ENCODE measurements at places on chromosomes 5 and 9.
A peak's percentile ranks its signal among the peaks of the same experiment; 100 is the strongest.

DNA sequence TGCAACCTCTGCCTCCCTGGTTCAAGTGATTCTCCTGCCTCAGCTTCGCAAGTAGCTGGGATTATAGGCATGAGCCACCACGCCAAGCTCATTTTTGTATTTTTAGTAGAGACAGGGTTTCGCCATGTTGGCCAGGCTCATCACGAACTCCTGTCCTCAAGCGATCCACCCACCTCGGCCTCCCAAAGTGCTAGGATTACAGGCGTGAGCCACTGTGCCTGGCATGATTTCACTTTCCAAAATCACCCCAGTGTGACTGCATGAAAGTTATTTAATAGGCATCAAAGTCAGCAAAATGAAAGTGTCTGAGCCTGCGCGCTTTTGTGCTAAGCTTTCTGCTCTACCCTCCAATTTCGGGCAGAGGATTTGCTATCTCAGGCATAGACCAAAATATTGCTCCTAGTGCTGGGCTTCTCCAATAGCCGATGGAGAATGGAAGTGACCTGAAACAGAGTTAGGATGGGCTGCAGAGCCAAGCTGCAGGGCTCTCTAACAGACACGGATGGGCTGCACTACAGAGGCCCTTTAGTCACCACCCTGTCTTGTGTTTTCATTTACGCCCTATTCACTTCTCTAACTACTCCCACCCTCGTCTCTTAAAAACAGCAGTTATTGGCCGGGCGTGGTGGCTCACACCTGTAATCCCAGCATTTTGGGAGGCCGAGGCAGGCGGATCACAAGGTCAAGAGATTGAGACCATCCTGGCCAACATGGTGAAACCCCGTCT is 44.3 kb downstream of the RETREG1 start:
- DNase-seq: no peak

DNA sequence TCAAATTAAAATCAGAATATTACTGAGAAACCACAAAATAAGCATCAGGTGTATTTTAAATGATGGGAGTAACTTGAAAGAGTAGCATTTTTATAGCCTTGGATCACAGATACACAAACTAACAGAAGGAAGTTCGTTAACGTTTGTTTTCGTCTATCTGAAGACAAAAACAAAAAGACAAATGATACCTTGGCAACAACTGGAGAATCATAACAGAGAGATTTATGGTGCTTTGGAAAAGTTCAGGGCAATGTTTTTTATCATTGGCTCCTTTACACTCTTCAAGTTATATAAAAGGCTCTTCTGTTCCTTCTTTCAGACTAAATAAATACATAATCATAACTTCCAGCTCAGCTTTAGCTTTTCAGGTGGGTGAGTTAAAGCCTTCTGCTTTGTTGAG is 128.1 kb upstream of the VLDLR start:
- DNase-seq: no peak

DNA sequence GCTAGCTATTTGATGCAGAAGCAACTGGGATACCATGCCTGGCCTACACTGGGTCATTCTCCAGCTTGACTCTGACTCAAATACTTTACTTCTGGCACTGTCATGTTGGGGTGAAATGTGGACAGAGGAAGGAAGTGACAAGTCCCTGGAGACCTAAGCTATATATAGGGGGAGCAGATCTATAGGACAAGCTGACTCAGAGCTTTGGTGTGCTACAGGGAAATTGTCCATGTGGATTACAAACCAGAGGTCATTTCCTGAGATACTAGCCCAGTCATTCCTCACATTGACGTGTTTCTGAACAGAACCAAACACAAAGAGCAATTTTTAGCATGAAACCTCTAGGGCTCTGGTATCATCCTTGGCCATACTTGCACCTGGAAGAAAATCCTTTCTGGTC is 531.6 kb upstream of the CLINT1 start:
- no peak for DNase-seq

GRCh38 chr5:12805165-12805698 is 901.0 kb upstream of the CTNND2 start:
- DNase-seq: peak; percentile 46

- DNase-seq: no peak
These were observed 926.3 kb downstream of the TLE4 start for GRCh38 chr9:80498001-80498555.

DNA sequence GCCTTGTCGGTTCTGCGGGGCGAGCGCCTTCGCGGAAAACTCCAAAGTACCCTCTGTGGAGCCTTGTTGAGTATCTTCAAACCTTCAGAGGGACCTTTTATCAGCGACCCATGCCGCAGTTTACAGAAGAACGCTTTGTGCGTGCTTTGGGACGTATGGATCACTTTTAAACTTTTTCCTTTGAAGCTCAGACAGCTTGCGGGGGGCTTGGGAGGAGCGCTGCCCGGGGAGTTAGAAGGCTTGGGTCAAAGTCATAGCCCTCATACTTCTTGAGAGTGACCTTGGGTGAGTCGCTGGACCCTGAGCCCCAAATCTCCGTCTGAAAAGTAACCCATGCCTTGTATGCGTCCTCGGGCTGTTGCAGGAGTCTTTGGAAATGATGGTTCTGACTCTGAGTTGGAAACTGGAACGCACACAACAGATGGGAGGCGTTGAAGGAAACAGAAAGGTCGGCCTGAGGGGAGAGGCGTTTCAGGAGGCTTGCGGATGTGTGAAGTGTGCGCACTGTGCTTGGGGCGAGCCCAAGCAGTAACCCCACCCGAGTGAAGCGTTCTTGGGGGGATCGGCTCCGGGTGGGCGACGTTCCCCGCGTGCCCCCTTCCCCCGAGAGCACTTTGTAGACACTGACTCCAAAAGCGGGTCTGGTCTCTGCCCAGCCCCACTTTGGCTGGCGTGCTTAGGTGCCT is 661 bp upstream of the SLC25A51 start:
- no peak for DNase-seq

DNA sequence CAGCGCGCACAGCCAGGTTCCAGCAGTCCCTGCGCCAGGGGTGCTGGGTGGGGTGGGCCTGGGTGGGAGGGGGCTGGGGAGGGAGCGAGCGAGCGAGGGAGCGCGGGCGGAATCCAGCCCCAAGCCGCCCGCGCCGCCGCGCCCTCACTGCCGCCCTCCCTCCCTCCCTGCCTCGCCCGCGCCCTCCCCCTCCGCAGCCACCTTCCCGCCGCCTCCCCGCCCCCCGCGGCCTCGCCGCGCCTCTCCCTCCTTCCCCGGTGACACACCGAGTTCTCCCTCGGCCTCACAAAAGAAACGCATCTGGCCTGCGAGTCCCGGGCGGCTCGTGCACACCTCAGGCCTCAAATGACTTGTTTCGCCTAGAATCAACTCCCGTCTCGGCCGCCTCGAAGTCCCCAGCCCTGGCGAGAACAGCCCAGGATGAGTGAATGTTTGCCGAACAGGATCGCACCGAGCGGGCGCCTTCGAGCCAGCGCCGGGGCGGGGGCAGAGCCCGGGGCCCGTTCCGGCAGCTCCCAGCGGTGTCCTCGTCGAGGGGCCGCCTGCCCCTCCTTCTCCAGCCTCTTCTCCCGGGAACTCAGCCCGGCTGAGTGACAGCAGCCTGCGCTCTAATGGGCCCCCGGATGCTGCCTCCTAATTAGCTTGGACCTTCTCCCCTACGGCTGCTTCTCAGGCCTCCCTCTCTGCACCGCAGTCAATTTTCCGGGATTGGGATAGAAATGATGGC is 371 bp upstream of the PITX1 start:
- DNase-seq: peak; percentile 48

DNA sequence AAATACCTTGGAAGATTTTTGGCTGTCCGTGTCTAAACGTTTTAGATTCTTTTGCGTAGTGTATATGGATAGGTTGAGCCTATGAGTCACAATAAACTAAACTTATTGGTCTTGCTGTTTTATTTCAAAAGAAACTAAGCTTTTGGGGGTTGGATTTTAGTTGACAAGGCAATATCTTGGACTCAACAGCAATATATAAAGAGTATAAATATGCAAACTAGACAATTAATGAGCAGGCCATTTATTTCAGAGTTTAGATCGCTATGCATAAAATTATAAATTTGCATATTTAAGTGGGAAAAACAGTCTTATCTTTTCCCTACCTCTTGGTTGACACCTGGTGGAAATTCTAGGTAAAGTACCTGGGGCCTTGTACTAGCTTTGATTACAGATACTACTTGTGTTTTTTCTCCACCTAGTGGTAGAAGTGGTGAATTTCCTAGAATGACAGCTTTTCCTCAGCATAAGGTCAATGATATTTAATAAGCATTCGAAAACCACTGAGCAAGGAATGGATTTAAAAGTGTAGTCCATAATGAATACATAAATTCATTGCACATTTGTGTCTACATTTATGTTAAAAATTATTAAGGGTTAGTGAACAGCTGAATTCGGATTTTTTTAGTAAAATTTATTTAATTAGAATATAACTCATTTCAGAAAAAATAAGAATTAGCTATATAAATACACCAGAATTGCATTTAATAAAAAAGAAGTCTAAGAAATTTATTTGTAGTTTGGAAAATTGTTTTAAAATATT is 1.7 kb upstream of the ARRDC3 start:
- peak; percentile 81 for DNase-seq

GRCh38 chr5:168897387-168898122 is 318.4 kb upstream of the PANK3 start:
- no peak for DNase-seq

- no peak for DNase-seq
These were observed 1.7 kb upstream of the HBEGF start for GRCh38 chr5:140348104-140348503.

DNA sequence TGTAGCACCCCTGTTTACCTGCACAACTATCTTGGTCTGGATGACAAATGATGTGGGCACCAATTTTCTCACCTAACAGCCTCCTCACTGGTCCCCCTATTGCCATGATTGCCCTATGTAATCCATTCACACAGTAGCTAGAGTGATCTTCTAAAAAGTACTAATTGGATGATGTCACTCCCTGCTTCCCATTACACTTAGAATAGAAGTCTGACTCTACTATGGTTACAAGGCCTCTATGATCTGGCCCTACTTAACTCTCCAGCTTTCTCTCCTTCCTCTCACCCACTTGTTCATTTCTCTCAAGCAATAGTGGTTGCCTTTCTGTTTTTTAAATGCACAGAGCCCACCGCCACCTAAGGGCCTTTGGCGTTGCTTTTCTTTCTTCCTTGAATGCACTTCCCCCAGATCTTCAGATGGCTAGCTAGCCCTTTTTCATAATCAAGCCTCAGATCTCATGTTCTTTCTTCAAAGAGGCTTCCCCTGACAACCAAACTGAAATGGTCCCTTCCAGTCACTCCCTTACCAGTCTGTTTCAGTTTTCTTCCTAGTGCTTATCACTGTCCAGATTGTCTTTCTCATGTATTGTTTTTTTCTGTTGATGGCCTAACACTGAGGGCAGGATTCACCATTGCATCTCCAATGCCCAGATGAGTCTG is 8.7 kb downstream of the IGIP start:
- DNase-seq: no peak

GRCh38 chr9:76423216-76424177 is 29.3 kb upstream of the RFK start:
- no peak for DNase-seq

DNA sequence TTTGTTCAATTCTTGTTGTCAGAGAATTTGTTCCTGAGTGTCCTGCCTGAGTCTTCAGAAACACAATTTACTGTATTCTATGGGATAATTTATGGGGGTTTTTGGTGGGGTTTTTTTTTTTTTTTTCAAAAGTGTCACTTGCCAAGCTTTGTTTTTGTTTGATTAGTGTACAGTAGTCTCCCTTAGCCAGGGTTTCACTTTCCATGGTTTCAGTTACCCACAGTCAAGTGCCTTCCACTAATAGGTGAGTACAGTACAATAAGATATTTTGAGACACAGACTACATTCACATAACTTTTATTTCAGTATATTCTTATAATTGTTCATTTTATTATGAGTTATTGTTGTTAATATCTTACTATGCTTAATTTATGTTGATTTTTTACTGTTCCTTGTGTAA is 25.0 kb upstream of the AUH start:
- no peak for DNase-seq

DNA sequence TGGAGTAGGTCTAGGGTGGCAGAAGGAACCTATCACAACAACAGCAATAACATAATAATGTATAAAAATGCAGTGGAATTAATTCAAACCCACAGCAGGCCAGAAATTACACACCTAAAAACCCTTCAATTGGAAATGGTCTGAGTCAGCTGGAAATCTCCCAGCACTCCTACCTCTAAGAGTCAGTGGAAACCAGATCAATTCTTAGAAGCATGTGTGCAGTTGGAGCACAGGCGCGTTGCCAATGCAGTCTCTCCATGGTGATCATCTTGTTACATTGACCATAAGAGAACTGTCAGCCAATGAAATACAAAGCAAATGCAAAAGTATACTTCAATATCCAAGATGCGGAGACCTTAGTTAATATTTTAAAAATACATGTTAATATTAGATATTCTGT is 15.1 kb upstream of the CSNK1G3 start:
- DNase-seq: no peak

DNA sequence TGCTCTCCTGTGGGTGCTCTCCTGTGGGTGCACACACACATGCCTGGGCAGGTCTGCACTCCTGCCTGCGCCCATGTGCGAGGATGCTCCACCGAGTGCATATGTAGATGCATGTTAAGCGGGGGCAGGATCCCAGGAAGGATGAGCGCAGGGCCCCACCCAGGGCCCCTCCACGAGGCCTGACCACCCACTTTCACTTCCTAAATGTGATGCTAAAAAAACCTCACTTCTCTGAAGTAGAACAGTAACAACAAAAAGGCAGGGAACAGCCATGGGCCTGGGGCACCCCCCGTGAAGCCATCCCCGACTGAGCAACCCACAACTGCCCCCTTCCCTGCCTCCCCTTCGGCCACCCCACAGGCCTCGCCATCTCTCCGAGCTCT is 48.2 kb upstream of the SARDH start:
- no peak for DNase-seq

- no peak for DNase-seq
These were observed 14.2 kb downstream of the TCERG1 start for GRCh38 chr5:146461319-146461718.

DNA sequence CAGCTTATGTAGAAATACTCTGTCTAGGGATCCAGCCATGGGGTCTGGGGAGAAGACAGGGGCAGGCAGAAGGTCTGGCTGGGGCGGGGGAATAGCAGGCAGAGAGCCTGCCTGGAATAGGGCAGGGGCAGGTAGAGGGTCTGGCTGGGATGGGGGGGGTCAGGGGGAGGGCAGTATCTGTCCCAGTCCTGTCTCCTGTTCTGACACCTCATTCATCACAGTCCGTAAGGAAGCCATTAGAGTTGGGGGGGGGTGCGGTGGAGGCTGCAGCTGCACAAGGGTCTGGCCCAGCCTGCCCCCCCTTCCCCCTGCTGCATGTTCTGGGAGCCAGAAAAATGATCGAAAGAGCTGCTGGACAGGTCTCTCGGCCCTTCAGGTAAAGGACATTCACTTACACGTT is 32.6 kb downstream of the CNTFR start:
- no peak for DNase-seq

DNA sequence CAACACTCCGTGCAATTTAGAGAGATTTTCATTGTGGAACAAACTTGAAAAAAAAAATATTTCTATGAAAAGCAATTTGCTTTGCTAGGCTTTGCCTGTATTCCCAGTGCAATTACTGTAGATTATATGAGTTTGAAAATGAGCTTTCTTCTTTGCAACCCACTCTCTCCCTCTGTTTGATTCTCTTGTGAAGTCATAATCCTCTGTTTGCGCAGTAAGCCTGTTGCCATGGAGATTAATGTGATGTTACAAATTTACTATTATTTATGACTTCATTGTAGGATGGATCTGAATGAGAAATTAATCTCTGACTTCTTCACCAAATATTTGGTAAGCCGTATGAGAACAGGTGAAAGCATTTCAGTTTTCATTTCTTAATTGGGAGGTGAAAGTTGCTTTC is 320.3 kb downstream of the SPATA31D1 start:
- no peak for DNase-seq
